Activated CD8-positive, alpha-beta memory T cell treated with anti-CD3 and anti-CD28 coated beads for 24 hours (primary cell): ENCODE measurements at places on chromosomes 5 and 9.
A peak's percentile ranks its signal among the peaks of the same experiment; 100 is the strongest.

DNA sequence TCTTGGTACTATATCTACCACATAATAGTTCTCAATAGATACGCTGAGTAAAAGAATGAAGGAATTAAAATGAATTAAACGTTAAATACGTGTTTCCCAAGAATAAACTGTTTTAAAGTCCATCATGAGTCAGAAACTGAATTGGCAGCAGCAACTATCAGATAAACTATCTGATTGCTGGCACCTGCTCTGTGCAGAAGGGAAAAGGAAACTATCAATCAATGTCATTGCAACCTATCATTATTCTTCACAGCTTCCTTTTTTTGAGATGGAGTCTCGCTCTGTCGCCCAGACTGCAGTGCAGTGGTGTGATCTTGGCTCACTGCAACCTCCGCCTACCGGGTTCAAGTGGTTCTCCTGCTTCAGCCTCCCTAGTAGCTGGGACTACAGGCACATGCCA lies 8.8 kb upstream of the WDR36 start:
- DNase-seq: no peak

DNA sequence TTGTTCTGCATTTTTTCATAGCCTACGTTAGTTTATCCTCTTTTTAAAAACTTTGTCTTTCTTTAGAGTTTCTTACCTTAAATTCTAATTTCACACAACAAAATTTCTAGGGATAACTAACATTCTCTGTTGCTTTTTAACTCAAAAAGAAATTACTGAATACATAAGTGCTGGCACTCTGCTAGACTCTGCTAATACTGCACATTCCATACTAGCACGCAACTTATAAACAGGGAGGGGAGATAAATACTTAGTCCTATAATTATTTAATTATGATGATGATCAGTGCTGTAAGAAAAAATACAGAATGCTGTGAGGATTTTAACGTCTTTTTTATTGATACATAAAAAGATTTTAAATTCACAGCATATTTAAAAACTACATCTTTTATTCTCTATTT lies 25.1 kb downstream of the RNF145 start:
- DNase-seq: no peak

DNA sequence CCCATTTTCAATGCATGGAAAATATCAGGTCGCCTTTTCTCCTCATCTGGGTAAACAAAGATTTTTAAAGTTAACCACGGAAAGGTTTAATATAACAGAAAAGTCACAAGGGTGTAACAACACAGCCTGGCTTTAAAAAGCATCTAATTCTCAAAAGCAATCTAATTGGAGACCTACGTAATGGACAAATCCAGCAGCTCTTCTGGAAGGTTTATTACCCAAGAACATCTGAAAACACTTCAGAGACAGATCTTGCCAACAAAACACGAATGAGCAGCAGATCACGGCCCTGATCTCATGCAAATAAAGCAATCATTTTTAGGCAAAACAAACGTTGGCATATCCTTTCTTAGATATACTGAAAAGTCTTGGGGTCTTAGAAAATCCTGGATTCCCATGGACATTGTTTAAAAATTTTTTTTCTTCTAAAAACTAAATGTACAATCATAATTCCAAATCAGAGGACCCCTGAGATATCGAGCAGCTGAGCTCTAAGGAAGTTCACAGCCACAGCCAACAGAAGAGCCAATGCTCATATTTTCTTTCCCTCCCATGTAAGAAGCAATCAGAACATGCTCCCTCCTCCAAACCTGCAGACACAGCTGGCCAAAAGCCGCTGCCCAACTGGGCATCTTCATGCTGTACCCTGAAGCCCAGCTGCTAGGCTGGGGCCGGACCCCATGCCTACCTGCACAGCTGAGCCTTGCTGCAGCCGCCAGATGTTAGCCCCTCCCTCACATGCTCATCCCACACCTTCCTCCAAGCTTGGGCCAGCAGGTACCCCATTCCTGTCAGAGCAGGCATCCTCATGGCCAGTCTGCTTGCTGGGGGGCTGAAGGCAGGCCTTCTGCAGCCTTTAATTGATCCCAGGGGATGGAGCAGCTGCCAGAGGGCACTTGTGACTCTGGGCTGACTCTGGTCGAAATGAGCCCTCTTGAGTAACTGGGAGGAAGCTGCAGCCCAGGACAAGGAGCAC lies 11.2 kb downstream of the ANKS6 start:
- peak; percentile 35 for DNase-seq

DNA sequence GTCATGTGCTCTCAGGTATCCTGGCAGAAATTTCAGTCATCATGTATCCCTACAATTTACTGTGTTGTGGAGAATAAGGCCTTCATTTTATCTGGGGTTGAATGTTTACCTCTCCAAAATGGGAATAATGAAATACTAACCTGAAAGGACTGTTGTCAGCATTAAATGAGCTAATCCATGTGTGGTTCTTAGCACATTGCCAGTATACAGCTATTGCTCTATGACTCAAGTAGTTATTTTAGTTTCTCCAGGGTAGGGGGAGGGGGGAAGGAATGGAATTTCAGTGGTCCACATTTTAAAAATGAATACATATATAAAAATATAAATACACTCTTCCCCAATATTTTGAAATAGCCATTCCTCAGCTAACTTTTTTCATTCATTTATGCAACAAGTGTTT lies 3.5 kb downstream of the PAM start:
- no peak for DNase-seq

- no peak for DNase-seq
Observed at GRCh38 chr9:126852086-126852688, 8.3 kb upstream of the ZBTB34 start.

DNA sequence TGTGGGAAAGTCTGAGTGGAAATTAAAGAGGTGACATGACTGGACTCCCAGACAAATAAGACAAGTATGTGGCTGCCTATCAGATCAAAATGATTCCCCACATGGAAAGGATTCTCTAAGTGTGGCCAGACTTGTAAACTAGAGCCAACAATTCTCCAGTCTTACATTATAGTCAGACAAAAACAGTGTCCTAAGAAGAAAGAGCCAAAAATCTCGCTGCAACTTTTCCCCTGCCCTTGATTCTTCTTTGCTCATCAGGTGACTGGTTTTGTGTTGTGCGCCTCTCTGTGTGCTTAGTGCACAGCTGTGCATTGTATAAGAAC lies 164.2 kb upstream of the TARS1 start:
- no peak for DNase-seq
